ENCODE measurements at places on chromosomes 4 and X.

DNA sequence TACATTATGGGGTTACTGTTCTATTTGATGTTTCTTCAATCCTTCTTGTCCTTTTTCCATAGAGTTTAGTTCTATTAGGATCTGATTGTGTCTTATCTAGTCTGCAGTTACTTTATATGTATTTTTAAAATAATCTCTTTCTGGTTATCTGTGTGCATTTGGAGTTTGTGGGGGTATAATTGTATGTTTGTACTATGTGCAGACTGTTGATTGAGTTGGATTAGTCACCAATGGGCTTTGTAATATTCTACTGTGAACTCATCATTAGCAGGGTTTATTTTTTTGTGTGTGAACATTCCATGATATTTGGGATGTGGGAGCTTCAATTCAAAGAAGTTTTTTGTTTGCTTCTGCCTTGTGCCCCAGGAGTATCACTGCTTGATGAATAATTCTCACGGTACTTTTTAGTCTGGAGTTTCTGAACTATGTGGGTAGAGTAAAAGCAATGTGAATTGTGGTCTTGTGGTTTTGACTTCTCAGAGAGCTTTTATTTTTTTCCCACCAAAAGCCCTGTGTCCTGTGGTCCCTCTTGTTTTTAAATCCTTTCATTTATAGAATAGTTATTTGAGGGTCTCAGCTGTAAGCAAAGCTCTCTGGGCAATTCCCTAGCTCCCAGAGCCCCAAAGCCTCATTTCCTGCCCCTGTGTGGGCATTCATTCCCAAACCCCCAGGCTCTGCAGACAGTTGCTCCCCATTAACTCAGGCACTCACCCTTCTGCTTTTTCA is 127.8 kb downstream of the PHKA2 start:
- DNase-seq: no peak

- no peak for DNase-seq
Observed at GRCh38 chrX:63657821-63658220, 127.2 kb downstream of the ARHGEF9 start.

GRCh38 chr4:55781812-55782211 is 37.8 kb upstream of the EXOC1L start:
- DNase-seq: no peak

DNA sequence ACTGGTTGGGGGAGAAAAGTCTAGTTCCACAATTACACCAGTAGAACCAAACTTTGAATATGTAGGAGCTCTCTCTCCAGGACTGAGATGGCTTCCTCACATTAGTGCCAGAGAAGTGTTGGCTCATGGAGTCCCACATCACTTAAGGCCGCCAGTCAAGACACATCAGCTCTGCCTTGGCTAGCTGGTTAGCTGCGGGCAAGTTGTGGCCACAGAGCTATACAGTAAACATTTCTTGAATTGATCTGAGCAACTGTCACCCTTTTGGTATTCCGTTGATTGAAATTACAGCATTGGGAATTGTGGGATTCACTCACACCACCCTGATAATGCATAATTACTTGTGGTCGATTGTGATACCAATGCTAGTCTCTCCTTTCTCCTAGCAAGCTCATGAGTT is 76.2 kb downstream of the LNX1 start:
- DNase-seq: no peak

GRCh38 chr4:126354784-126355183 is 1040.0 kb downstream of the FAT4 start:
- no peak for DNase-seq

DNA sequence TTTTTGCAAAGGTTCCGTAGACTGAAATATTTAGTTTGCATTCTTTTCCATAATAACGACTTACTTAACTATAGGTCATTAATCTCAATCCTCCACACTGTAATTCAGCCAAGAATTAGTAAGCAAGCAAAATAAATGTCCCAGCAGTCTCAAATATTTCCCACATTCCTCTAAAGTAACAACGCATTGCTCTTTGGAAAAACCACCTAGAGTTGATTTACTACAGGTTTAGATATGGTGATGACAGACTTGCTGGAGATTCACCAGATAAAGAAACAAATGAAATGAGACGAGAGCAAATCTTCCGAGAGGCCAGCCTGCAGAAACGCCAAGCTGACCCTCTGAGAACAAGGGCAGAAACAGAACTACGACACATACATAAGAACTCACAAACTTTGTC is 28.9 kb downstream of the TENM3 start:
- DNase-seq: no peak

- no peak for DNase-seq
Observed at GRCh38 chrX:117744958-117745357, 371.7 kb downstream of the KLHL13 start.

Measured in CD4-positive, alpha-beta T cell treated with Interleukin-15 for 4 hours (primary cell).